ENCODE measurements at places on chromosomes 1 and 21. TPM values are rescaled to one million over a fixed set of nuclear protein-coding genes. Genes with fewer than 3 reads are reported as not detected.

GRCh38 chr1:58754683-58755467 lies 29.0 kb downstream of the JUN start:
- no peak for DNase-seq

DNA sequence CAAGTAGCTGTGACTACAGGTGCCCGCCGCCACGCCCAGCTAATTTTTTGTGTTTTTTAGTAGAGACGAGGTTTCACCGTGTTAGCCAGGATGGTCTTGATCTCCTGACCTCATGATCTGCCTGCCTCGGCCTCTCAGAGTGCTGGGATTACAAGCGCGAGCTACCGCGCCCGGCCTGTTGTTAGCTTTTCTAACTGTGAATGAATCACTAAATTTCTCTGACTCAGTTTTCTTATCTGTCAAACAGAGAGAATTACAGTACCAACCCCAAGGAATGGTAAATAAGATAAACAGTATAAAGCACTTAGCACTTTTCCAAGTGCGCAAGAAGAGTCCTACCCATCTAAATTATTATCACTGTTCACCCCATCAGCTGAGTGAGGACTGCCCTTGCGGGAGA lies 193.6 kb downstream of the VAV3 start:
- DNase-seq = no peak

HES3 gene
- total RNA-seq = not detected

GRCh38 chr1:172425339-172425738 lies 4.9 kb downstream of the C1orf105 start:
- no peak for DNase-seq

STIL gene
- total RNA-seq = 12.4 TPM

NPPA gene
- not detected for total RNA-seq

GRCh38 chr1:101185421-101185820 lies 51.4 kb upstream of the S1PR1 start:
- DNase-seq = no peak

GRCh38 chr1:24588573-24588972 lies 32.7 kb downstream of the NCMAP start:
- DNase-seq = no peak

DNA sequence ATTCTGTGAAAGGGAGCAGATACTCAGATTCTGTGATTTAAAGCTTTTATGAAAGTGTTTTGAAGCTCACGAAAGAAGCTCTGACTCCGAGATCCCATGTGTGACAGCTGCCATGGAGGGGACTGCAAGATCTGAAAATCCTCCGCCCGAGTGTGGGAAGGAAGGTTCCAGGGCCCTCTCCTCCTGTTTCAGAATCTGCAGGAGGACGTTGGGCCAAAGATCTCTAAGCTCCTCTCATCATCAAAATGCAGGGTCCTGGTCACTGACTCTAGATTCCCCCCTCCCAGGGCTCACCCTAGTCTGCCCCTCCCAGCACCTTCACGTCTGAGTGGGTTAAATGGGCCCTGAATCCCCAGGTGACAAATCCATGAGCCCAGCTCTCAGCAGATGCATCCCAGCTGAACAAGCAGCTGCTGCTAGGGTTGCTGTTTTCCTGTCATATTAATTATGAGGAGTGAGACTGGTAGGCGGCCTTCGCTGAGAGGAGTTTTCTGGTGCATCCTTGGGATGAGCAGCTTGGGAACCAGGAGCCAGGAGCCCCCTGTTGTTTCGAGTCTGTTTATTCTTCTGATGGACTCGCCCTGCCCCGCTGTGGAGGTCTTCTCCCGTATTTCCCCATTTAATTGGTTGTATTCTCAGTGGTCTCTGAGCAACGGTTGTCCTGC lies 402.0 kb downstream of the MATN1 start:
- no peak for DNase-seq

IFI44 gene
- total RNA-seq = 24.6 TPM

GRCh38 chr1:32764826-32765569 lies 52.2 kb downstream of the YARS1 start:
- no peak for DNase-seq

SPATA45 gene
- not detected for total RNA-seq
